ENCODE measurements at places on chromosomes 6 and 20. TPM values are rescaled to one million over a fixed set of nuclear protein-coding genes. Genes with fewer than 3 reads are reported as not detected.

DSP gene
- 64.8 TPM for polyA plus RNA-seq

GSTA3 gene
- polyA plus RNA-seq: 0.50 TPM

FABP7 gene
- 0.34 TPM for polyA plus RNA-seq

KHDC1L gene
- not detected for polyA plus RNA-seq

- DNase-seq: no peak
Measured at GRCh38 chr6:155584006-155584405, 128.4 kb upstream of the NOX3 start.

DNA sequence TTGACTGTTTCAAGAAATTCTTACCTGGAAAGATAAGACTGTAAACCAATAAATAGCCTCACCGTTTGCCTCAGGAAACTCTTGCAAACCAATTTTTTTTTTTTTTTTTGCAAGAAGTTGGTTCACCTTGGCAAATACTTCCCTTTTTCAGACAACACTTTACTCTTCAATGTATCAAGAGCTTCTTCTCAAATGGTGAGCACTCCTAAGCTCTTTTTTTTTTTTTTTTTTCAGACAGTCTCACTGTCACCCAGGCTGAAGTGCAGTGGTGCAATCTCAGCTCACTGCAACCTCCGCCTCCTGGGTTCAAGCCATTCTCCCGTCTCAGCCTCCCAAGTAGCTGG lies 22.7 kb upstream of the SNTA1 start:
- DNase-seq: no peak

DNA sequence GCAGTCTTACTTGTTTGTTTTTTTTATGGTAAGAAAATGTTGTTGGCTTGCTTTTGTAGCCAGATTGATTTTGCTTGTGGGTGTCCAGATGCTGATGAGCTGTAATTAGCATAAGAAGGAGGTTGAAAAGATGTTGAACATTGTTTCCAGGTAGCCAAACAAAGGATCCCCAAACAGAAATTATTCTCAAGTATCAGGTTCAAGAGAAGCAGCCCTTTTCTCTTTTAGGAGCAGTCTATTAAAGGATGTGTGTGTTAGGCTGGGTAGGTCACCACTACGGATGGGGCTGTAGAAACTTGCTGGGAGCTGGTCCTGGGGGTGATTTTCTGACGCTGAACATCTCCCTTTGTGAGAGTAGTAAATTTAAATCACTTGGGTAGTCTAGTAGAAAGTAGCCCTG lies 86.9 kb upstream of the VSTM2L start:
- DNase-seq: no peak

GRCh38 chr6:132412656-132413498 lies 11.6 kb upstream of the MOXD1 start:
- no peak for DNase-seq

WFDC8 gene
- polyA plus RNA-seq: not detected

ZBTB12 gene
- 27.3 TPM for polyA plus RNA-seq

DNA sequence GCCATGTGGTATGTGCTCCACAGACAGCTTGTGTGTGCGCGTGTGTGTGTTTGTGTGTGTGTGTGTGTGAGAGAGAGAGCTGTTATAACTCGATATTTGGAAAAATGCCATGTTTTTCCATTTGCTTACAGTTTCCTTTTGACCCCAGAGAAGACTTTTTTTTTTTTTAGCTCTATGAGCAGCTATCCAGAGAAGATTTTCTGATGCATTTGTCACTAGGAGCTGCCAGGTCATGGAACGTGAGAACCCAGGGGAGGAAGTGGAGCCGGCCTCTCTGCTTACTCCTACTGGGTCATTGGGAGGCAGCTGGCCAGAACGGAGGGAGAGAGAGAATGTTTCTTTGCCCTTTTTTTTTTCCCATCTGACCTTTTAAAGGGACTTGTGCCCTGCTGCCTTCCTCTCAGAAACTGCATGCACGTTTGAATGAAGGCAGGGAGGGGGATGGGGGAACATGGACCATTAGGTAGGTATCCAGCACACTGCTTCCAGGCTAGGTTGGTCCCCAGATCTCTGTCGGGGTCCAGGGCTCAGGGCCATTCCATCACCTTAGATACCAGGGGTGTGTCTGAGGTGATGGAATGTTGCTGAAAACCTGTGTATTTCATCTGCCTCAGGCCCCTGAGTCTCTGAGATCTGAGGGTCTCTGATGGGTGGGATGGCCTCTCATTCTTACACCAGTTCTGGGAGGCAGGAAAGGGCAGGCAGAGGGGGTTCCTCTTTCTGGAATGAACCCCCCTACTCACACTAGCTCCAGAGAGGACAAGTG lies 11.2 kb upstream of the MRPS18A start:
- DNase-seq: no peak

ALDH8A1 gene
- polyA plus RNA-seq: 31.5 TPM

DNA sequence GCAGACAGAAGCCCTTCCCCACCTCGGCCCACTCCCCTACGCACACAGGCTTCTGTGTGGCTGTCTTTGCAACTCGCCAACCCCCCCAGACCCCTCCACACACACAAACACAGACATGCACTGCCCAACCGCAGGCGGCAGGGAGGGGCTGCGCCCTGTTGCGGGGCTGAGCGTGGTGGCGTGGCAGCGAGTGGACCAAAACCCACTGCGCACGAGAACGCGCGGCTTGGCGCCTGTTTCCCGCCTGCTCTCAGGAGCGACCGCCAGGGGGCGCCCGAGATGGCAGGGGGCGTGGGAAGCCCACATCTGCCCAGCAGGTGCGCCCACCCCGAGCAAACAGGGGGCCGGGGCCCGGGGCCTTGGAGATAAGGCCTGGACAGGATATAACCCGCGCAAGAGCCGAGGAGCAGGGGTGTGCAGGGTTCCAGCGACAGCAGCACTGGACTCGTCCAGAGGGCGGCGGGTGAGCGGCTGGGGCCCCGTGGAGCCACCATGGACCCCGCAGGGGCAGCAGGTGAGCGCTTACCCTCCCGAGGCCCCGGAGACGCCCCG lies at the start of gene RBPJL:
RBPJL (plus strand) TSS at position 410 of the 552 bp plus-strand sequence; CDS start at position 493, 83 bp downstream.
- DNase-seq: no peak

DNA sequence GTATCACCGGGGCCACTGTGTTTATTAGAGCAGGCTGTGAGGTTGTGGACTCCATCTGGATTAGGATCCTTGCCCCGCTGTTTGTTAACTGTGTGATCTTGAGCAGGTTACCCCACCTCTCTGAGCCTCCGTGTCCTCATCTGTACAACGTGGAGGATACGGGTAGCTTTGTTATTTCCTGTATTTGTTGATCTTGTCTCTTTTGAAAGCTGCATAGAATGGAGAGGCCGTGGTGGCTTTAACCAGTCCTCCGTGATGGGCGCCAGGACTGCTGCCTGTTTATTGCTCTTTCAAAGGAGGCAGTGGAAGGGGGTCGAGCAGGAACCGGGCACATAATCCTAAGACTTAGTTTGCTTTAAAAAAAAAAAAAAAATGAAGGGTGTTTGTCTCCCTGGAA lies 22.9 kb downstream of the BCAS4 start:
- DNase-seq: no peak

DNA sequence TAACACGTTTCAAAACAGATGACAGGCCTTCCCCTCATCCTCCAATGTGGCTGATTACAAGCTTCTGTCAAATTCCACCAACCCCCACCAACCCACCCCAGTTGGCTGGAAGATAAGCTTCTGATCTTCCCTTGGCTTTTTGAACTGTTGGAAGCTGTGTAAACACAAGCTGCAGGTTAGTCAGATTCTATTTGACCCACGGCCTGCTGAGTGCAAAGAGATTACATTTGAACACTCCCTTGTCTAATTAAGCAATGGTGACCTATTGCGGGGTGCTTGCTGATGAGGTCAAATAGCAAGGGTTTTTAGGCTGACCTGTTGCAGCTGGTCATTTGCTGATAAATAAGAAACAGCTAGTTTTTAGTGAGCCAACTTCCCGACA lies 379.7 kb downstream of the BMP2 start:
- no peak for DNase-seq

DNA sequence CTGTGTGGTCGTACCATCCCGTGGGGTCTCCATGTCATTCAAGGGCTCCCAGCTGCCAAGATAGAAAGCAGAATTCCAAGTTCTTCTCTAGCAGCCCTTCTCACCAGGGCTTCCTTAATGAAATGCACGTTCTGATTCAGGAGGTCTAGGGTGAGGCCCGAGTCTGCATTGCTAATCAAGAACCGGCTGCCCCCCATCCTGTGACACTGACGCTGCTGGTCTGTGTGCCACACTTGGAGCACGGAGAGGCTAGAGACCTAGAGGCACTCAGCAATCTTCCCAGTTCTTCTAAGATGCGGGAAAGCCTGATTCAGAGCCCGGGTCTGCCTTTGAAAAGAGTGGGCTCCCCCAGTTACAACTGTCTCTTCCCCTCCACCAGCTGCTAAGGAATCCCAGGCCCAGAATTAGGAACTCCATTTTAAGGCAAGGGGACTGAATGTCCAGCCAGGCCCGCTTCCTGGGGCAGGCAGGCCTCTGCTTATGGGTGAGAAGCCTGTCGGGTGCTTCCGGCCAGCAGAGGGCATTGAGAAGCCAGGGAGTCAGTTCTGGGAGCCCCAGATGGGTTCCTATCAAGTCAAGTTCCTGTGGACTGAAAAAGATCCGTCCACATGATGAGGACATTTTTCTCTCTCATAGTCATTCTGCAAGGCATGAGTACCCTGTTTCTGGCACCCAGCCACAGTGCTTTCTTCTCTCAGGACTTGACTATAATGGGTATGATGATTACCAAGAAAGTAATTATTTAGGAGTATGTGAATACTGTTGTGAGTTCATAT lies 69.8 kb upstream of the RIN2 start:
- DNase-seq: no peak

DNA sequence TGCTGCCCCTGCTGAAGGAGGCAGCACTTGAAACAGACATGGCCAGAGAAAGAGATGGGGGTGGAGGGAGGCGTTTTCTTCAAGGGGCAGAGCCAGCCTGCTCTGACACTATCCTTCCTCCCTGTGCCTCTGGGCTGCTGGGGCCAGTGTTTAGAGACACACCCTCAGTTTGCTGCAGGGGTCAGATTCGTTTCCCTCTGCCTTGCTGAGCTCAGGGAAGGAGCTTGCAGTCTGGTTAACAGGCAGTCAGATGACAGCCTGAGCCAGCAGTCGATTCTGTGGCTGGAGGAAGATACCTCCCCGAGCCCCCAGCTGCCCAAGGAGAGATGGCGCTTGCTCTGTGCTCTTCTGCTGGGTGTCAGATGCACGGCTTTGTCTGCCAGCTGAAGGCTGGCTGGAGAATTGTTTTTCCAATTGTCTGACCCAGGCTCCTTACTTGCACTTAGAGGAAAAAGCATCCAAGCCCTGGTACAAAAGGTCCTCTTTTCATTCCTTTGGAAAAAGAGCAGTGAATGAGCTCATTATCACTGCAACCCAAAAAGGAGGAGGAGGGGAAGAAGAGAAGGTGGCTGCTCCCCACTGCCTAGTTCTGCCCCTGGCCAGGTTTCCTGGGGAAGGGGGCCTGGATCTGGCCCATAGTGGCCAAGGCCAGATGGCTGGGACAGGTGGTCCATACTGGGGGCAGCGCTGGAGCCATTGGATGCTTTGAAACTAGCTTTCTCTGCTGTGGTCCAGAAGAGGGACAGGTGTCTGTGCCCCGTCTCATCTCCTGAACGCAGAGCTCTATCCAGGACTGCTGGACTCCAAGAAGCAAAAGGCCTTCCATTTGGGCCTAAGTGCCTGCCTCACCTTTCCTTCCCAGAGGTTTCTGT lies 88.2 kb downstream of the TCP11 start:
- no peak for DNase-seq

DNA sequence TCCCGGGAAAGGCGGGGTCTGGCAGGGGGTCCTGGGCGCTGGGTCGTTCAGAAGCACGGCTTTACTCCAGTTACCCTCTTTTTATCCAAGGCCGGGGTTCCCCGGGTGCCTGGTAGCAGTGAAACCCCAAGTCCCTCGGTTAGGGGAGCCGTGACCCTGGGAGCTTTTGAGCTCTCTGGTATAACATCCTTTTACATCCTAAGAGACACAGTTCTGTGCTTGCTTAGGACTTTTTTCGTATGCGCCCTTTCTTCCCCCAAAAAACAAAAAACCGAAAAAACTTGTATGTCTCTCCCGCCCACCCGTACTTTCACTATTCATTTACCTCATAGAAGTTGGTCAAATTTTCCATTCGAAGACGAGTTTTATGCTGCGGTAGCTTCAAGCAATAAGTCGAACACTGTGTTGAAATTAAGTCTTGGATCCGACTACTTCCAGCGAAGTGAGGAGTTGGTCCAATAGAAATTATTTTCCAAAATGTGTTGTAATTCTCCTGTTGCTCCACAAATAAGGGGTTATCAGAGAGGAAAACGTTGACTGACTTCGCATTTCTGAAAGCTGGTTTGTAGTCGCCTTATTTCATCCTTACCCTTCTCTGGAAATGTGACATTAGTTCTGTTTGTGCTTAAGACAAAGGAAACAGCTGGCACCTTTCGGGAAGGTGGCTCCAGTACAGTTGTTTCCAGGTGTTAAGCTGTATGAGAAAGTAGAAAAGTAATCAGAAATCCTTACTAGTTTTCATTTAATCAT lies 816 bp upstream of the MAN1A1 start:
- no peak for DNase-seq

DNA sequence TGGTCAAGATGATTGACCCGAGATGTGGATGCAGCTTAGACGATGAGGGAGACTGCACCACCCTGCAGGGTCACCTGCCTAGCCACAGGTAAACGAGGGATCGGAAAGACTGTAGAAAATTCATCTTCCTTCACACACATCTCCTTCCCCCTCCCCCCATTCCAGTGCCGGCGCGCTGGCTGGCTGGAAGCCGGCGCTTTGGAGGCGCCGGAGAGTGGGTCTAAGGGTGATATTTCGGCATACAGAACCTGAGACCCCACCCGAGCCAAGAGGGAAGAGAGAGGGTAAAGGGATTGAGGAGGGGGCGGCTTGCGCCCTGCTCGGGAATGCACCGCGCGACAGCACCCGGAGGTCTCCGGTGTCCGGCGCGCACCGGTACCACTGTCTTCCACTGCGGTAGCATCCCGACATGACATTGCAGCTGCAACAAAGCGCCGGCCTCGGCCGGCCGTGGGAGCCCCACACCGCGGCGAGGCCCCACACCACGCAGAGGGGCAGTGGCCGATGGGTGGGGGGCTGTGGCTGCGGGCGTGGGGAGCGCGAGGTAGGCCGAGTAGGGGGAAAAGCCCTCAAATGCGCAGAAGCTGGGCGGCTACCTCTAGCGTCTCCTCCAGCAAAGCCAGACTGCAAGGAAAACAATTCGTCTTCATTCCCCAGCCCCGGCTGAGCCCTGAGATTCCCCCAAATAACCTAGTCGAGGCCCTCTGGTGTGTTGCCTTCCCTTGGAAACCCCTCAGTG lies 984 bp downstream of the TNFRSF21 start:
- no peak for DNase-seq

HLA-DMA gene
- 15.6 TPM for polyA plus RNA-seq

DNA sequence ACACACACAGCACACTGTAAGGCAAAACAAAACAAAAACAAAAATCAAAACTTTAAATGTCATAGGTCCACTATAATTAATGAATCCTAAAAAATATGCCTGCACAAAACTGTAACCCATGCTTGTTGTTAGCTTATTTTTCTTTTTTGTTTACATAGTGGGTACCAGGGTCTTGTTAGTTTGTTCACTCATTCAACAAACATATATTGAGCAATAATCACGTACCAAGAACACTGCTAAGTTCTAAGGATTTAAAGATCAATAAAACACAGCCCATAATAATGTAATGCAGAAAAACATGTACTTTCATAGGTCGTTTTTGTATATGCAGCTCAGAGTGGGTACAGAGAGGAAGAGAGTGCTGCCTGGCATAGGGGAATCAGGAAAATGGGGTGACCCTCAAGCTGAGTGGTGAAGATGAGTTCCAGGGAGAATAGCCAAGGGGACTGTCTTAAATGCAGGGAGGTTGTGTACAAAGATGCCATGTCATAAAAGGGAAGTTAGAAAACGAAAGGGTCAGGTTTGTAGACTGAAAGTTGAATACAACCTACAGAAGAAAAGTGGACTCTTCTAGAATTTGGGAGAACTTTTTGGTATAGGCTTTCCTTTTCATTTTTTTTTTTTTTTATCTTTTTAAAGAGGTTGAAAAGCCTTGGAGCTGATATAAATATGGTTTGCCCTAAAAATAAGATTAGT lies 113.3 kb upstream of the TBX18 start:
- no peak for DNase-seq

All from right renal cortex interstitium (tissue), 3 donors.